ENCODE measurements at places on chromosomes 1 and 21. TPM values are rescaled to one million over a fixed set of nuclear protein-coding genes. Genes with fewer than 3 reads are reported as not detected.

DNA sequence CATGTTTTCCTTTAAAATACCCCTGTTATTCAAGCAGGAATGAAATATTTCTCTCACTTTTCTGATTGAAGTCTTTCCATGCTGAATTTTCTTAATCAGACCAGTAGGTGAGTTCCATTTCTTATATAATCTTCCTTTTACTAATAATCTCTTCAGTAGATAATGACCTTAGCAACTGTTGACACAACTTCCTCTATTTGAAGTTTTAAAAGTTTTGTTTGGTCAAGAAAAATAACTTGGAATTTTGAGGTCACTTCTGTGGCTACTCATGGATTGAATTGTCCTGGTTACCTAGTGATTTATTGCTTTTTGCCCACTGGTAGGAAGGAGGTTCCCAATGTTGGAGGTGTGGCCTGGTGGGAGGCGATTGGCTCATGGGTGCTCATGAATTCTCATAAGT, 70.6 kb upstream of the PAXBP1 start:
- no peak for DNase-seq

GRCh38 chr1:93442008-93442666, 5.8 kb upstream of the FNBP1L start:
- no peak for DNase-seq

DNA sequence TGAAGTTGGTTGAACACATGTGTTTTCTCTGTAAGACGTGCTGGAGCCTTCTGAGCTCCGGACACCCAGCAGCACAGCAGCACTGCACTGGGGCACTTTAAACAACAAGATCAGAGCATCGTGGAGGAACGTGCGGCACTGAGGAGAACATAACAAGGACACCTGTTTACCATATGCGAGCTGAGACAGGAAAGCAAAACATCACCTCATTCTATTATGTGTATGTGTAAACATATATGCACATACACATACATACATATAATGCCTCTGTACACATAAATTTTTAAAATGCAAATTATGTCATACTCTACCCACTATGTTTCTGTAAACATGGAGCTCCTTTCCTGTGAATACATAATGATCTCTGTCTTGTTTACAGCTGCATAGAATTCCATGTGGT, 3.2 kb upstream of the KRTAP10-6 start:
- no peak for DNase-seq

DNA sequence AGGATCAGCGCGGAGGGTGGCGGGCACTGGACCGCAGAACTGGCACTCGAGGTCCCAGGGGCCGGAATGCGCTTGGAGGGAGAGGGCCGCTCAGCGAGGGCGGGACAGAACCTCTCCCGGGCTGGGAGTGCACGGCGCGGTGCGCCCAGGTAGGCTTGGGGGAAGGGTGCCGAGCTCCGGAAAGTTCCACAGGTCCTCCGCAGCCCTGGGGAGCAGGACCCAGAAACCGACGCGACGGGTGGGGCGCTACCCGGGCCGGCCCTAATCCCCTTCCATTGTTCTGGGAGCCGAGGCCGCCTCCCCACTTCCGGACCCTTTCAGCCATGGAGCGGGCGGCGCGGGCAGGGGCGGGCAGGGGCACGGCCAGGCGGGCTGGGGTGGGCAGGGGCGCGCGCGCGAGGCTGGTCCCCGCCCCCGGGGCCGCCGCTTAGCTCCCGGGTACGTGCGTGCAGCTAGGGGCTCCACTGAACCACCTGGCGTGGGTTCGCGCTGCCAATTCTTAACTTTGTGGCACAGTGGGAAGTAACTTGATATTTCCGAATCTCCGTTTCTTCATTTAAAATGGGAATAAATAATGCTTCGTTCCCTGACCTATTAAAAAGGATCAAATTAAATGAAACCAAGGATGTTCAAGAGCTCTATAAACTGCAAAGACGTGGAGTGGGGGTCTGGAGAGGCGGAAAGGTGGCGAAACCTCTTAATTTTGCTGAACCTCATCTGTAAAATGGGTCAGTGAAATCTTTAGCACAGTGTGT, 20.7 kb downstream of the LGR6 start:
- no peak for DNase-seq

DNA sequence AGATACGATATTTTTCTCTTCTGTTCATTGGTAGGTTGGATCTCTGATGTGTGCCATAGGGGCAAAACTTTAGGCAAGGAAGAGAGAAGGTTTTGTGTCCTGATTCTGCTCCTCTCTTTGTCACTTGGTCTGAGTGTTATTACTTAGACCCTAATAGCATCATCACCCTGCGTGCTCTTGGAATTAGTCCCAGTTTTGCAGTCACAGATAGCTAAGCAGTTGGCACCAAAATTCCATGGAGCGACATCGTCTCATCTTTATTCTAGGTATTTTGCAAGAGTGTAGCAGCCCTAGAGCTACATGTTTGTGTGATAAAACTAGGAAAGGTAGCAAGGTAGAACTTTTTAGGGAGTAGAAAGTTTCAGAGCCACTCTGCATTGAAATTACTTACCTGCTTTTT, 23.8 kb downstream of the PIP5K1A start:
- DNase-seq, result no peak

- no peak for DNase-seq
Observed at GRCh38 chr1:172647987-172648386, 10.9 kb upstream of the FASLG start.

Gene CD5L
- not detected for total RNA-seq

- DNase-seq, result no peak
Observed at GRCh38 chr1:246068619-246069509, 438.2 kb downstream of the SMYD3 start.

Gene TBX15
- total RNA-seq, result not detected

DNA sequence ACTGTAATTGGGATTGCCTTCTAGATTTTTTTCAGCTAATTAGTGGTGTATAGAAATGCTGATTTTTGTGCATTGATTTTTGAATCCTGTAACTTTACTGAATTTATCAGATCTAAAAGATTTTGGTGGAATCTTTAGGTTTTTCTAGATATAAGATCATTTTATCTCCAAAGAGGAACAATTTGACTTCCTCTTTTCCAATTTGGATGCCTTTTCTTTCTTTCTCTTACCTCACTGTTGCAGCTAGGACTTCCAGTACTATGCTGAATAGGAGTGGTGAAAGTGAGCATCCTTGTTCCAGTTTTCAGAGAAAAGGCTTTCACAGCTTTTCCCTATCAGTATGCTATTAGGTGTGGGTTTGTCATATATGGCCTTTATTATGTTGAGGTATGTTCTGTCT, 53.6 kb downstream of the TESK2 start:
- no peak for DNase-seq

DNA sequence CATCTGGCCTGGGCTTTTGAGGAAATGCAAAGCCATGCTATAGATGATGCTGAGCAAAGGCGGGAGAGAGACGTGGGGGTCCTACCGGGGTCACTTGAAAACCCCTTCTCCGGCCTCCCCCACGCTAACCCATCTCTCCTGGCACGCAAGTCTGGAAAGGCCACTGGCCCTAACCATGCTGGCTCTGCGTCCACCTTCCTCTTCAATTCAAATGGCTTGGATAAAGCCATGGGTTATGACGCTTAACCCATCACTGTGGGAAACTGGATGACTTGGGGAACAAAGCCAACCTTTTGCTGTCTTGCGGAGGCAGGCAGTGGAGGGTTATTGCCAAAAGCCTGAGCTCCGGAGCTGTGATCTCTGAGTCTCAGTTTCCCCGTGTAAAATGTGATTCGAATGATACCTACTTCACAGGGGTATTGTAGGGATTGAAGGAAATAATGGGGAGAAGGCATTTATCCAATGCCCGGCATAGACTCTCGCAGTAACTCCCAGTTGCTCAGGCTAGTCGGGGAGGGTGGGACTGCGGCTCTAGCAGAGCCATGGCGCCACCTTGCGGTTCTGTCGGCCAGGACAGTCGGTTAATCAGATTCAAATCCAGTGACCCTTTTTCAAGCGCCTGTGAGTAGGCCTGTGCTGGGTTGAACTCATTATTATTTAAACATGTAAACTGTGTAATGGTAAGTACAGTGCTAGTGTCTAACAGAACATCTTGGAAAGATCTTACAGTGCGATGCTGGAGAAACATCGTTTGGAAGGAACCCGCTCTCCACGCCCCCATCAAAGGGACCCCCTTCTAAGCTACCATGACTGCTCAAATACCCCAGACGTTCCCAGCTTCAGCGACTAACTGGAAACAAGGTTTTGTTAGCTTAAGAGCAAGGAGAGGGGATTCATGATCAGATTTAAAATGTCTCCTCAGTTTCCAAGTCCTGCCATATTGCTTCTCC, 20.3 kb downstream of the NEK2 start:
- DNase-seq, result peak; percentile 94

GRCh38 chr1:198929961-198930599, 291.2 kb downstream of the PTPRC start:
- DNase-seq, result peak; percentile 26

GRCh38 chr1:187477535-187477934, 648.8 kb downstream of the PLA2G4A start:
- DNase-seq, result no peak

DNA sequence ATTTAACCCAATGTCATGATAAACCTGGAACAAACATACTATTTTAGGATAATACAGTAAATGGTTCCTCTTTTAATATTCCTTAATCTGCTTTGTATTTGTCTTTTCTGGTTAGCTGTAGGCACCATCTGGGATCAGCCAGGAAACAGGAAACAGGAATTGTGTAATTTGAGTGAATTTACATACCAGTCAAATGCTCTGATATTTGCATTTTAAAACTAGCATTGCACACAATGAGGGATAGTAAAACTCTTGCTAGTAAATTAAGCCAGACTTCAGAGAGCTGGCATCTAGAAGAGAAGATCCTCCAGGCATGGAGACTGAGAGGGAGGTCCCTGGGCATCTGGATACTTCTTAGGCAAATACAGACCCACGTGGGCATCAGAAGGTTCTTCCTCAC, 103.5 kb downstream of the HMCN1 start:
- DNase-seq, result peak; percentile 8

- no peak for DNase-seq
Observed at GRCh38 chr21:35882791-35883240, 177.5 kb downstream of the SETD4 start.

GRCh38 chr1:89309828-89310227, 37.2 kb upstream of the GBP5 start:
- DNase-seq, result no peak

DNA sequence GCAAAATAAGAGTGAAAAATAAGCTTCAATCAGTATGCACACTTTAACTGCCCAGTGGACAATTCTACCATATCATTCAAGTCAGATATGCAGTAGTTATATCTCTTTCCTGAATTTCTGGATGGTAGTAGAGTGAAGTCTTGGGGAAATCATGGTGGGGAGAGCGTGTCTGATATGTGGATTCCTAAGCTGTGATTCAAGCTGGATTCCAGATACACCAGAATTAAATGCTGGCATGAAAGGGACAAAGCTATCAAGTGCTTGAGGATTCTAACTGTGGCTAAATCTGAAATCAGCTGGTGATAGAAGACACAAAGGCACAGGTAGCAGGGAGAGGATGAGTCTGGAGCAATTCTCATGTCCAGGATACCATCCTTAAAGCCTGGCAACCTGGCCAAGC, 323.5 kb downstream of the DUSP10 start:
- no peak for DNase-seq

DNA sequence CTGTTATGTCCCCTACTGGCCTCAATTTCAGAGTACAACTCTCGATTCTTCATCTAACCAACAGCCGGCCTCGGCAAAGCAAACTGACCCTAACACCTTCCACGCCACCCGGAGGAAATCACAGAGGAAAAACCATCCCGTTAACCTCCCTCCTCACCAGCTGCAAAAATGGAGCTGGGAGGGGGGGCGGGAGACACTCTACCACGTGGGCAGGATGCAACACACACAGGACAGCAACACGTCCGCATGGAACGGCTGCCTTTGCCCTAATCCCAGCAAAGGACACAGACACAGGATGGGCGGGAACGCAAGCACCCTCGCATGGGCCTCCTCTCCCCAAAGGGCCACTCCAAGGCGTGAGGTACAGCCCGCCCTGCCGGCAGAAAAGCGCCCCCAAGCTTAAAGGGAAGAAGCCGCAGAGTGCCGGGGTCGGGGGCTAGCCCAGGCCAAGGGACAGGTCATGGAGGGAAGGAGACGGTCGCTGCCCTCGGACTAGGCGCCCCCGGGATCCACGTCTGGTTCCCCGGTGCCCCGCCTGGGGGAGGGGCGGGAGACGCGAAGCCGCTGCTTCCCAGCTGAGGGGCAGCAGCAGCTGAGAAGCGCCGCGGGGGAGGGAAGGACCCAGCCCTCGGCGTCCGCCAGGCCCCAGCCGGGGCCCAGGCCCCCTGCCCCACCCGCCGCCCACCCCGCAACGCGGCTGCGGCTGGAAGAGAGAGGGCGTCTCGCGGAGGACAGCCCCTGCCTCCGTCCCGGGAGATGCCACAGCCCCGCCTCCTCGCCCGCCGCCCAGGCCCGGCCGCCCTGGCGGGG, 590 bp downstream of the FOXJ3 start:
- peak; percentile 82 for DNase-seq

GRCh38 chr21:14548779-14549178, 2.7 kb upstream of the SAMSN1 start:
- DNase-seq, result no peak

- DNase-seq, result no peak
Observed at GRCh38 chr1:77542813-77543420, 139.5 kb downstream of the ZZZ3 start.

DNA sequence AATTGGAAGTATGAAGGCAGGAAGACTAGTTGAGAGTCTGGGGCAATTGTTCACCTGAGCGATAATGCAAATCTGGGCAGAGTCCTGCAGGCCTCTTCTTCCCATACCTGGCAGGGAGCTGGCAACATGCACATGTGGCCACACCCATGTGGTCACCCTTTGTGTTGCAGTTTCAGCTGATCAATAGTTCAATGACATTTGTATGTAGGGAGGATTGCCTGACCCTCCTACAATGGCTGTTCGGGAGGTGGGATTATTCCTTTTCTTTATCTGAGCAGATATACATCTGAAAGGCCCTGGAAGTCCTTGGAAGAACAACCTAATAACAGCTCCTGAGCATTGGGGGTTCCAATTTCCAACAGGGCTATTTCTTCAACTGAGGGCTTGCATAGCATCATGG, 15.2 kb upstream of the TRIM45 start:
- DNase-seq, result no peak

Gene HUNK
- 0.05 TPM for total RNA-seq

Gene TBX19
- 0.51 TPM for total RNA-seq

DNA sequence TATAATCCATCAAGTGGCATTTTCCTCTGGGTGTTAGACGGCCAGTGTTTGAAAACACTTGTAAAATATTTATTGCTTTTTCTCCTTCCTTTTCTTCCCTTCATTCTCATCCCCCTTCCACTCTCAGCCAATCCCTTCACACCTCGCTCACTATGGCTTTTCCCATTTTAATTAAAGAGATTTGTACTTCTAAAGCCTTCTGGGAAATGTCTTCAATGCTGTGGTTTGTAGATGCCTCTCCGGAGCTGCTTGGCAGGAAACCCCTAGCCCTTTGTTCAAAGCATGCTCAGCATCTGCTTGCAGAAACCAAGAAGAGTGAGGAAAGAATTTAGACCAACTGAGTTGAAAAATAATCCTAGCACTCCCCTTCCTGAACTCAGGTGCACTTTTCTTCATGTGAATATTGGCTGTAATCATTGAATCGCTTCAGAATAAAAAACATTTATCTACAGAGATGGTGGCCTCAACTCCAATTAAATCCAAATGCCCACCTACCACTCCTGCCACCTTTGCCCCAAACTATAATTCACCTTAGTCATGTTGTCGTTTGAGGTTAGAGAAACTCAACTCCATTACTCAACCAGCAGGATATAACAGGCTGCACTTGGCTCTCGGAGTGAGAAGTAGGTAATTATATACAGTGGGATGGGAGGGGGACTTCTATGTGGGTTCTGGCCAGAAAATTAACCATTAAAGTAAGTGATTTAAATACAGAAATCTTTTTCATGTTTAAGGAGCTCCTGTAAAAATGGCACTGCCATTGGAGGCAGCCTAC, 659.4 kb upstream of the CAMK1G start:
- DNase-seq, result no peak

- peak; percentile 59 for DNase-seq
Observed at GRCh38 chr21:46457801-46458314, 833 bp upstream of the DIP2A start.

Gene SPRR2B
- total RNA-seq, result not detected
